ENCODE measurements at places on chromosomes 4 and X. TPM values are rescaled to one million over a fixed set of nuclear protein-coding genes. Genes with fewer than 3 reads are reported as not detected.

The RAB9B gene
- 0.99 TPM for total RNA-seq

- no peak for DNase-seq
These were observed 11.6 kb downstream of the FRMPD4 start for GRCh38 chrX:12149670-12150407.

- no peak for DNase-seq
These were observed 274.3 kb upstream of the HS3ST1 start for GRCh38 chr4:11702886-11703557.

GRCh38 chr4:146469022-146469421 lies 52.7 kb downstream of the SLC10A7 start:
- no peak for DNase-seq

DNA sequence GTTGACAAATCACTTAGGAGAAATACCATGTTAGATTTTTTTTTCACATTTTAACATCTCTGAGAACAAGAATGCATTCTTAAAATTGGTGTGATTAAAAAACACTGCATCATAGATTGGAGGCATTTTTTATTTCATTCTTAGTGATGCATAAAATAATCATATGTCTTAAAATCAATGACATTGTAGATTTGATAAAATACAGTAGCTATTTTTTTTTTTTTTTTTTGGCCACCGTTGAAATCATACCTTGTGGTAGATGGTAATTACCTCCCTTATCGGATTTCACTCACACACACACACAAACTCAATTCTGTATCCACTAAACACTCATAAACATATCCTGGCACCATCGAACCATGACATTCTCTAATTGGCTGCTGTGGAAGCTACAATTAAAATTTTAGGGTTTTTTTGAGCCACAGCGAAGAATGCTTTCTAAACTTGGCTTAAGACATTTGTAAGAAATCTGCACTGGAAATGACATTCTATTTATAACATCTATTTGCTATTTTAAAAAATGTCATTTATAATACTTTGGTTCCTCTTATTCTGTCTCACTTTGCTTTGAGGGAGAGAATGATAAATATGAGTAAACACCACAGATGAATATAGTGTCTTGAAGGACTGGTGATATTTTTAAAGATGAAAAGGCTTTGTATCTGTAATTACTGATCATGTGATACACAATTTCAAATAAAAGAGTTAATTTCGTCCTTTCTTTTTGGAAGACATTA lies 60.1 kb downstream of the CCSER1 start:
- no peak for DNase-seq
